ENCODE measurements at places on chromosomes 7 and 10.

GRCh38 chr7:137283153-137283552 lies 60.4 kb downstream of the PTN start:
- no peak for DNase-seq

GRCh38 chr10:1402816-1403507 lies 334.4 kb downstream of the ADARB2 start:
- no peak for DNase-seq

GRCh38 chr7:29587195-29587808 lies 23.7 kb downstream of the PRR15 start:
- DNase-seq, result no peak

GRCh38 chr10:133030781-133031180 lies 56.9 kb upstream of the ADGRA1 start:
- DNase-seq, result no peak

- DNase-seq, result no peak
Observed at GRCh38 chr7:32161708-32162107, 91.5 kb upstream of the PDE1C start.

DNA sequence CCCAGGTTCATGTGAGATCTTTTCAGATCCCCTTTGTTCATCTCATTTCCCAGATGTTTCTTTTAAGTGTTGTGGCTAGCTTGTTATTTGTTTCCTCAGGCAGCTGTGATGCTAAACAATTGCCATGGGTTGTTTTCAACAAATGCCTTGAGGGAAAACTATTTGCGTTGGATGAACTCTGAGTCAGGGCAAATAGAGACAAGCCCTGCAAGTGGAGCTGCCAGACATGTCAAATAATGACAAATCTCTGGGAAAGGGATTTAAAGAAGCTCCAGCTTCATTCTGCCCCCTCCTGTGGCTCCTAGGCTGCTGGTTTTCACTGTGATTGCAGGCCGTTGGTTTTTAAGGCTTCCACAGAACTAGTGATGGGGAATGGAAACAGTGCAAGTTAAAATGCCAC lies 272.4 kb upstream of the SP8 start:
- DNase-seq, result no peak

- no peak for DNase-seq
Observed at GRCh38 chr7:3880228-3880987, 579.4 kb downstream of the SDK1 start.

- no peak for DNase-seq
Observed at GRCh38 chr10:30509508-30509907, 75.5 kb downstream of the MAP3K8 start.

DNA sequence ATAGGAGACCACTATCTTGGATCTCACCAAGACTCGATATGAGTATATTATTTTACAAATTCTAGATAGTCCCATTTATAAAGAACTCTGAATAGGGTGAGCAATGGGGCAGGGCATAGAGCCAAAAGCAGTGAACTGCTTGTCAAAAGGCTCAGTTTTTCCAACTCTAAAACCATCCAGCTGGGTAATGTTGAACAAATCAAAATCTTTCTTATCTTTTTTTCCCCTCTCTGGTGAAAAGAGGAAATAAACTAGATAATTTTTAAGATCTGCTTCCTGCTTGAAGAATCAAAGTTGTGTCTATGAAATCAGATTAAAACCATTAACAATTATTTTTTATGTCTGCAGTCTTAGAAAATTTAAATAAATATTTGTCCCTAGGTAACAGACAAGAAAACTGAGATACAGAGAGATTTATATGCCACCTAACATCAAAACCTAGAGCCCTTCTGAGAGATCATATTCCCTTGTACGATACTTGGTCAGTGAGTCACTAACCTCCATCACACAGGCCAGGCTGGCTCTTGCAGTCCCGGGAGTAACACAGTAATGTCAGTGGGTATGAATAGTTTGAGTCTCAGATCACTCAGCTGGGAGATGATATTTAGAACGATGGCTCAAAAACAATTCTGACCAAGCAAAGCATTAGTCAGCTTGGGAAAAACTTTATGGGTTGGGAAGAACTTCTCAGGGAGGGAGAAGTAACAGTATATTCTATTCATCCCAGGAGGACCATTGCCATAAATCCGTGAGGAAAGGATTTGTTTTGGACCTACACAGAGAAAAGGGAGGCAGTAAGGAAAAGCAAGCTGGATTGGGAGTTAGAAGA lies 178.8 kb downstream of the REEP3 start:
- no peak for DNase-seq

- DNase-seq, result peak; percentile 77
Observed at GRCh38 chr10:34906067-34906965, 91.2 kb upstream of the PARD3 start.

DNA sequence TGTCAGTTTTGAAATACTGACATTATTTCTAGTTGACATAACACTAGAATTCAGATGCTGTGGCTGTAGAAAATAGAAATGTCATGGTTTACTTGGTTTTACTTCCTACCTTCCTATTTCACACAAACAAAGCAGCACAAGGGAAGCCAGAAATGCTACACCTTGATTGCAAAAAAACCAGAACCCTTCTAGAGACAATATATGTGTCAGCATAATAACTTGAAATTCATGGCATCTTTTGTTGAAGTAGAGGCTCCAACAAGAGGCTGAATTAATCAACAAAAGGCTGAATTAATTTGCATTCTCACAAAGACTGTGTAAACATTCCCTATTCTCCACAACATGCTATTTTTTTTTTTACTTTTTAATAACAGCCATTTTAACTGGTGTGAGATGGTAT lies 25.2 kb downstream of the ZNF117 start:
- no peak for DNase-seq

DNA sequence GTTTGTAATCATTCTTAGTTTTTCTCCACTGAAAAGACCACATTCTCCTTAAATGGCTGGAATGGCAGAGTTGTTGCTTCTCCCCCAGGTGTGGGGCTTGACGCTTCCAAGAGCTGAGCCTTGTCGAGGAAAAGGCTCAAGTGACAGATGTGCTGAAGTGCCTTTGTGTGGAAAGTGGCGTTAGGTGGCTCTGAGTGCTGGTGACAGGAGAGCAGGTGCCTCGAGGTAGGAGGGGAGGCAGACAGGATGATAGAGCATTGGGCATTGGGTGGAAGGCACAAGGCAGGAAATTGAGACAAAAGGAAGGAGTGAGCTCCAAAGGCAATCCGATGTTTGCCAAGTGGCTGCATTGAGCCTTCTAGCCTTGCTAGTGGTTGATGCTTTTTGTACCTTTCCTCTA lies 6.7 kb downstream of the KIAA1217 start:
- no peak for DNase-seq

All from left renal pelvis (tissue), 4 donors.